ENCODE measurements at places on chromosomes 12 and 14.

GRCh38 chr12:46432325-46432724, 59.8 kb upstream of the SLC38A2 start:
- no peak for DNase-seq

DNA sequence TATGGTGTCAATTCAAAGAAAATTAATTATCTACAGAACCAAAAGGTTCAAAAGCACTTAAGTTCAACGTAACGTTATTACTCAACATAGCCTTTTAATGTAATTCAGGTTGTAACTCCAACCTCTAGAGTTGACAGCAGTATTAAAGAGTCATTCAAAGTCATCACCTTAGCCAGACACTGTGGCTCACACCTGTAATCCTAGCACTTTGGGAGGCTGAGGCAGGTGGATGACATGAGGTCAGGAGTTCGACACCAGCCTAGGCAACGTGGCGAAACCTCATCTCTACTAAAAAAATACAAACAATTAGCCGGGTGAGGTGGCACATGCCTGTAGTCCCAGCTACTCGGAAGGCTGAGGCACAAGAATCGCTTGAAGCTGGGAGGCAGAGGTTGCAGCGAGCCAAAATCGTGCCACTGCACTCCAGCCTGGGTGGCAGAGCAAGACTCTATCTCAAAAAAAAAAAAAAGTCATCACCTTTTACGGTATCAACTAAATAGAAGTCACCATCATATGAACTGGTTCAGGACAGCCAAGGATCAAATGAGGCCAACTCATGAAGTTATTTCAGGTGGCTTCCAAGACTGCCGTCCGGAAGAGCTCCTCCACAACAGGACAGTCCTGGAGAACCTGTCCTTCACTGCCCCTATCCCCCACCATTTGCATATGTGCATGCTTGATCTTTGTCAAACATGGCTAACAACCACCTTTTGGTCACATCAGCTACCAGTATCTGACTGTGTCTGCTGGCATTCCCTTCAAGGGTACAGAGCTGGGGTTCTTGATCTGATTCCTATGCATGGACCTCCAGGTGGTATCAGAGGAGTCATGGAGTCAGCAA, 4.2 kb downstream of the PPTC7 start:
- DNase-seq: peak; percentile 61

DNA sequence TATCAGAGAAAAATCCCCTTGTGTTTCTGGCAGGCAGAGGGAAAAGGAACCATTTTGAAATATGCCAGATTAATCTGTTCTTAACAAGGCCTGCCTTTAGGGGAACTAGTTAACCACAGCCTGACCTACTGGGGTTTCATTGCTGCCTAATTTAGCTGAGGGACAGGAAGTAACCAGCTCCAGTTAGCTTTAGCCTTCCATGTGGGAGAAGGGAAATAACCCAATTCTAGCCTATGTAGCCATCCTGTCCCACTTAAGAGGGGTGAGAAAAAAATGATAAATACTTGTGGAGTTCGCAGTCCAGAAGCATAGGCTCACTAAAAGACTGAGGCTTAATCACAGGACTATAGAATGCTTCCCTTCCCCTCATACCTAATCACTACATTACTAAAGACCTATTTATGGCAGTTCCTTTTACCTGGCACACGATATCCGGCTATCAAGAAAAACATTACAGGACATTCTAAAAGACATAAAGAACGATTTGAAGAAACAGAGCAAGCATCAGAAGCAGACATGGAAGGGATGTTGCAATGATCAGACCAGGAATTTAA, 22.8 kb downstream of the COX8C start:
- no peak for DNase-seq

DNA sequence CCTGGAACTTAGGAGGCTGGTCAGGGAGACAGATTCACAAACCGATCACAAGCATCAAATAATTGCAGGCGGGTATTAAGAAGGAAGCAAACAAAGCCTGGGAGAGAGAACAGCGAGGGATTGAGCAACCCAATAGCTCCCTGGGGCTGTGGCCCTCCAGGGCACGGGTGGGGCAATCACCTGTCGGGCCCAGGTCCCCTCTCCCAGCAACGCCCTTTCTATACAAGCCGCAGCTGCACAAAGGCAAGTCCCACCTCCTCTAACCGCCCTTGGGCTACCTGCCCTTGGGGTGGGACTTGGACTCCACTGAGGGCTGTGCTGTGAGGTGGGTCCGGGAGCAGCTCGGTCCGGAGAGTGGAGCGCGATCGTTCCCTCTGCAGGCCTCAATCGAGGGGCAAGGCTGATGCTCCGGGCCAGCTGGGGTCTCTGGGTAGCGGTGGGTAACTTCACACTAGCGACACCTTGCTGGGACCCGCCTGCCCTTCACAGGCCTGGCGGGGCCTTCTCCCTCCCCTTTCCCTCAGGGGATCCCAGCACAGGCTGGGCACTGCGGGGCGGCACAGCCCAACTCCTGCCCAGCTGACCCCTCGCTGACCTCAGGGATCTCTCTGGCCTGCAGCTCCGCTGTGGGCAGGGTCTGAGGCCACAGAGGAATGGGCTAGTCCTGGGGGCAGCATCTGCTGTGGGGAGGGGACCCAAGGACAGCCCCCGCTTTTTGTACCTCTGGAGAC, 8.0 kb downstream of the PHB2 start:
- no peak for DNase-seq

GRCh38 chr12:107992870-107993451, 136.1 kb upstream of the WSCD2 start:
- DNase-seq: peak; percentile 4

DNA sequence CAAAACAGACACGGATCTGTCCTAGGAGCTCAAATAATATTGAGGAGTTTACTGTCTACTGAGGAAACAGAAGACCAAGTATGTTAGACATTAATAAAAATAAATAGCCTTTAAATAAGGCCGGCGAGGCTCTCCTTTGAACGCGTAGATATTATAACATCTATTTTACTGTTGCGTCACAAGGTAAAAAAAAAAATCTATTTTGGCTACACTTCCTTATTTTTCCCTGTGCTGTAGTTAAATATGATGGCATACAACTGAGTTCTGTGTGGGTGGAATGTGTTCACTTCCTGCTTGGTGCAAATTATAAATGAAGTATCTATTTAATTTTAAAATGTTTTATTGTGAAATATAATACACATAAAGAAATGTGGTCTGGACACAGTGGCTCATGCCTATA, 17.2 kb upstream of the RAD52 start:
- DNase-seq: no peak

GRCh38 chr14:31945701-31946100, 131.4 kb upstream of the ARHGAP5 start:
- DNase-seq: no peak

- DNase-seq: peak; percentile 86
These were observed 586 bp downstream of the TTC6 start for GRCh38 chr14:37595809-37596621.

All from activated CD4-positive, alpha-beta T cell treated with anti-CD3 and anti-CD28 coated beads for 48 hours (primary cell).